ENCODE measurements at places on chromosomes 4 and X.

DNA sequence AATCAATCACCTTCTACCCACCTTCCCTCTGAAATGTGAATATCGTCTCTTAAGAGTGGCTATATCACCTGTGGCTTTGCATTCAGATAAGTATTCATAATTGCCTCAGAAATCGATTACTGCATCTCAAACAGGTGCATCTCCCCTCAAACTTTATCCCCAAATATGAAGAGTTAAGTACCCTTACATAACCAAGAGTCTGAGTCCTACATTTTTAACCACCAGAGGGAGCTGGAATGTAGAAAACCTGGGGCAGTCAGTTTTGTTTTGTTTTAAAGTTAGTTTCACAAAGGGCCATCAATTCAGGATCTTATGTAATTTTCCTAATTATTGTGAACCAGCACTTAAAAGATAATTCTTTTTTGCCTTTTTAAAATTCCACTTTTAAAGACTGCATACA, 5.7 kb downstream of the TCEANC start:
- H3K4me3 ChIP-seq: no peak overlapping the region
- peak overlapping the region; percentile 64 for H3K27ac ChIP-seq
- no peaks in the 10 kb centered on the region for H3K36me3 ChIP-seq
- no peaks in the 10 kb centered on the region for H3K27me3 ChIP-seq
- DNase-seq: no peak
- H3K4me1 ChIP-seq: peaks cover 8% of the 10 kb centered on the region

- no peaks in the 10 kb centered on the region for H3K4me1 ChIP-seq
- no peak for DNase-seq
- no peaks in the 10 kb centered on the region for H3K36me3 ChIP-seq
- no peaks in the 10 kb centered on the region for H3K27me3 ChIP-seq
Observed at GRCh38 chr4:155071962-155072361, 136.5 kb upstream of the NPY2R start.

- no peaks in the 10 kb centered on the region for H3K4me1 ChIP-seq
- H3K4me3 ChIP-seq: no peak overlapping the region
- no peaks in the 10 kb centered on the region for H3K36me3 ChIP-seq
- no peak for DNase-seq
- no peaks in the 10 kb centered on the region for H3K27me3 ChIP-seq
- no peak overlapping the region for H3K27ac ChIP-seq
Observed at GRCh38 chr4:68948044-68948743, 3.4 kb downstream of the UGT2A3 start.

DNA sequence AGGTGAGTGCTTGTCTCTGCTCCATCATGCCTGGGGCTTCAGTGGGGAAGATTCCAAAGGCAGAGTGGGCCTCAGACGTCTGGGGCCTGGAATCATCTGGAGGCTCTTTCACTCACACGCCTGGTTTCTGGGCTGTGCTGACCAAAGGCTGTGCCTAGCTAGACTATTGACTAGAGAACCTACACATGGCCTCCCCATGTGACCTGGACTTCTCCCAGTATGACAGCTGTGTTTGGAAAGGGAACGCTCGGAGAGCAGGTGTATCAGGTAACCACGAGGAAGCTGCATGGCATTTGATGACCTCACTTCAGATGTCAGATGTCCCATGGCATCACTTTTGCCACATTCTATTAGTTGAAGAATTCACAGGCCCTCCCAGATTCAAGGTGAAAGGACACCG, 51.0 kb downstream of the ADGRL3 start:
- no peaks in the 10 kb centered on the region for H3K27me3 ChIP-seq
- no peak overlapping the region for H3K27ac ChIP-seq
- no peak for DNase-seq
- peaks cover 11% of the 10 kb centered on the region for H3K4me1 ChIP-seq
- H3K4me3 ChIP-seq: no peak overlapping the region

GRCh38 chrX:29535212-29536162, 679.9 kb upstream of the MAGEB2 start:
- no peaks in the 10 kb centered on the region for H3K27me3 ChIP-seq
- no peak for DNase-seq
- H3K4me3 ChIP-seq: no peak overlapping the region
- no peaks in the 10 kb centered on the region for H3K36me3 ChIP-seq
- peaks cover 4% of the 10 kb centered on the region for H3K4me1 ChIP-seq

GRCh38 chr4:31045151-31045550, 325.0 kb downstream of the PCDH7 start:
- DNase-seq: no peak
- peaks cover 7% of the 10 kb centered on the region for H3K36me3 ChIP-seq
- H3K4me3 ChIP-seq: no peak overlapping the region
- H3K27me3 ChIP-seq: no peaks in the 10 kb centered on the region
- H3K27ac ChIP-seq: no peak overlapping the region

GRCh38 chr4:52954560-52955170, 92.5 kb downstream of the RASL11B start:
- H3K36me3 ChIP-seq: peaks cover 3% of the 10 kb centered on the region
- no peak overlapping the region for H3K27ac ChIP-seq
- DNase-seq: no peak
- H3K4me3 ChIP-seq: peak overlapping the region; percentile 10
- H3K27me3 ChIP-seq: no peaks in the 10 kb centered on the region

DNA sequence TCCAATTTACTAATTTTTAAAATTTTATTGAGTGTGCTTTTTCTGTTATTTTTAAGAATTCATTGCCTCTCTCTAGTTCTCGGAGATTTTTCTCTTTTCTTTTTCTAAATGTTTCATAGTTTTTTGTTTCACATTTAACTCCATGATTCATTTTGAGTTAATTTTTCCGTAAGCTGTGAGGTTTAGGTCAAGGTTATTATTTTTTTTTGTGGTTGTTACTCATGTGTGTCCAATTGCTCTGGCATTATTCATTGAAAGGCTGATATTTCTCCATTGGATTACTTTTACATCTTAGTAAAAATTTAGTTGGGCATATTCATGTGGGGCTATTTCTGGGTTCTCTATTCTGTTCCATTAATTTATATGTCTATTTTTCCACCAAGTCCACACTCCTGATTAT, 220.8 kb downstream of the MID1IP1 start:
- H3K27ac ChIP-seq: no peak overlapping the region
- DNase-seq: no peak
- H3K27me3 ChIP-seq: no peaks in the 10 kb centered on the region
- H3K36me3 ChIP-seq: no peaks in the 10 kb centered on the region
- H3K4me1 ChIP-seq: peaks cover 3% of the 10 kb centered on the region

GRCh38 chr4:135927651-135928050, 1604.6 kb downstream of the PCDH18 start:
- H3K36me3 ChIP-seq: no peaks in the 10 kb centered on the region
- H3K4me3 ChIP-seq: no peak overlapping the region
- H3K4me1 ChIP-seq: peaks cover 4% of the 10 kb centered on the region
- DNase-seq: no peak

DNA sequence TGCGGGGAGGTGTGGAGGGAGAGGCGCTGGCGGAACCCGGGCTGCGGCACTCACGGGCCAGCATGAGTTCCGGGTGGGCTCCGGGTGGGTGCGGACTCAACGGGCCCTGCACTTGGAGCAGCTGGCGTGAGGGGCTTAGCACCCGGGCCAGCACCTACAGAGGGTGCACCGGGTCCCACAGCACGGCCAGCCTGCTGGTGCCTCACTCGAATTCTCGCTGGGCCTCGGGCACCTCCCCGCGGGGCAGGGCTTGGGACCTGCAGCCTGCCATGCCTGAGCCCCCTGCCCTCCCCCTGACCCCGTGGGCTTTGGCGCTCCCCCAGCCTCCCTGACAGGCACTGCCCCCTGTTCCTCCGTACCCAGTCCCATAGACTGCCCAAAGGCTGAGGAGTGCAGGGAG, 10.8 kb upstream of the CAMK2D start:
- no peaks in the 10 kb centered on the region for H3K27me3 ChIP-seq
- no peaks in the 10 kb centered on the region for H3K36me3 ChIP-seq
- DNase-seq: no peak
- H3K4me3 ChIP-seq: no peak overlapping the region
- no peak overlapping the region for H3K27ac ChIP-seq

DNA sequence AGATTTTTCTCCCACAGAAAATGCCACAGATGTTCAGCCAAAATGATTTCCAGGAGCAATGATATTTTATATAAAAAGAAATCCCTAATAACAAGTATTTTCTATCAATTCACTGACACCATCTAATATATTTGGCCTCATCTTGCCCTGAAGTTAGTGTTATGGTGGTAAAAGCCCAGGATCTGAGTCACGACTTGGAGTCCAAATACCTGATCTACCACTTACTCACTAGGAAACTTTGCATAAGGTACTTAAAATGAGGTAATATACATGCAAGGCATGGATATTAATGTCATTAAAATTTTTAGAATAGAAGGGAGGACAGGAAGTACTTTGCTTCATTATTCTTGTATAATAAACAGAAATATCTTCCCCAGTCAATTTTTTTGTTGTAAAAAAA, 16.3 kb downstream of the PPP3CA start:
- no peak overlapping the region for H3K4me3 ChIP-seq
- peaks cover 5% of the 10 kb centered on the region for H3K36me3 ChIP-seq

DNA sequence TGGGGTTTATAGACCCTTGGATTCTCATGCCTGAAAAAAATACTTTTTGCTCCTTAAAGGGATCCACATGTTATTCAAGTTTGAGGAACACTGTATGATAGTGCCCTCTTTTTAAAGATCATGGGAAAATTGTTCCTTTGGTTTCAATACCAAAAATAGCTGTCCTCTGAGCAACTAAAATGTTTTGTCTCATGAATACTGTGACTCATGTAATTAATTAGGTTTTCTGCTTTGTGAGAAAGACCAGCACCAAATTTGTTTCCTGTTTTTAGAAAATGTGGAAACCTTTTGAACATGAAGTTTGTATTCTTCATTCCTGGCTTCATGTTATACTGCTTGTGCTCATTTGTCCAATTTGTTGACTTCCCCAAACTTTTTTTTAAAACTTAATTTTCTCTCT, 127.6 kb upstream of the SH3RF1 start:
- no peak overlapping the region for H3K4me3 ChIP-seq
- no peaks in the 10 kb centered on the region for H3K27me3 ChIP-seq
- H3K36me3 ChIP-seq: peaks cover 4% of the 10 kb centered on the region
- H3K4me1 ChIP-seq: peaks cover 5% of the 10 kb centered on the region
- H3K27ac ChIP-seq: no peak overlapping the region
- DNase-seq: no peak

DNA sequence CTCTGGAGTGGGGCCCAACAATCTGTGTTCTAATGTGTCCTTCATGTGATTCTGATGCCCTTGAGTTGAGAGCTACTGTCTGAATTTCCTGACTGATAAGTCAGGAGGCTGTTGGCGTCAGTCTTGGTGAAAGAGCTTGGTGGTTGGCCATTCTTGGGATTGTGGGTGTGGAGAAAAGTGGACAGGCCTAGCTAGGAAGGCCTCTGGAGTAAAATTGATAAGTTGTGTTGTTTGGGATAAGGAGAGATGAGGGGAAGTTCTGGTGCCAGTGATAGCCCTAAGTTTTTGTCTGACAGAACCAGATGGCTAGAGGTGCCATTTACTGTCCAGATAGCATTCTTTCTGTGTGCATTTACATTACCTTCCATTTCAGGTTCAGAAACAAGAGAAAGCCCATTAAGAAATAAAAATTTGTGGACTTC, 11.7 kb downstream of the NSD2 start:
- no peaks in the 10 kb centered on the region for H3K27me3 ChIP-seq
- DNase-seq: no peak
- H3K4me1 ChIP-seq: peaks cover 45% of the 10 kb centered on the region
- H3K27ac ChIP-seq: no peak overlapping the region
- peaks cover 12% of the 10 kb centered on the region for H3K36me3 ChIP-seq

GRCh38 chr4:150510176-150510865, 71.6 kb upstream of the MAB21L2 start:
- no peaks in the 10 kb centered on the region for H3K27me3 ChIP-seq
- H3K4me1 ChIP-seq: no peaks in the 10 kb centered on the region
- no peak for DNase-seq
- peaks cover 6% of the 10 kb centered on the region for H3K36me3 ChIP-seq
- H3K4me3 ChIP-seq: no peak overlapping the region
- no peak overlapping the region for H3K27ac ChIP-seq

DNA sequence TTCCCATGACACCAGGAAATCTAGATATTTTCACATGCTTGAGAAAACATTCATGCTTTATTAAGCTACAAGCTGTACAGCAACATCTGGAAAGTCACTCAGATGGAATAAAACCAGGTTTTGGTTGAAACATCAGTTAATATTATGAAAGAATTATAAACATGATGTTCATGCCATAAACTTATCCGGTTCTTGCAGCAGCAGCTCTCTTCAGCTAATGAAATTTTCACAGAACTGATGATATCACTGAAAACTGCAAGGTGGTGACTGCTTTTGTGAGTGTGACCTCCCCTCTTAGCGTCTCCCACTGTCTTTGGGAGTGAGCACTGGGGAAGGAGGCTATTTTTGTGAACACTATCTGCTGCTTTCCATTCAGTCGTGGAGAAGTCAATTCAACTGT, 56.9 kb downstream of the ARHGAP10 start:
- H3K36me3 ChIP-seq: no peaks in the 10 kb centered on the region
- H3K27ac ChIP-seq: no peak overlapping the region
- no peak overlapping the region for H3K4me3 ChIP-seq
- H3K27me3 ChIP-seq: no peaks in the 10 kb centered on the region
- DNase-seq: no peak
- peaks cover 54% of the 10 kb centered on the region for H3K4me1 ChIP-seq

GRCh38 chr4:107893171-107894137, 37.9 kb upstream of the CYP2U1 start:
- peaks cover 23% of the 10 kb centered on the region for H3K4me1 ChIP-seq
- no peak for DNase-seq
- no peak overlapping the region for H3K4me3 ChIP-seq
- H3K27ac ChIP-seq: peak overlapping the region; percentile 56
- H3K27me3 ChIP-seq: no peaks in the 10 kb centered on the region
- peaks cover 9% of the 10 kb centered on the region for H3K36me3 ChIP-seq

GRCh38 chrX:19629541-19629940, 114.2 kb upstream of the MAP3K15 start:
- H3K27me3 ChIP-seq: no peaks in the 10 kb centered on the region
- H3K4me1 ChIP-seq: peaks cover 4% of the 10 kb centered on the region
- no peak overlapping the region for H3K4me3 ChIP-seq
- DNase-seq: no peak

DNA sequence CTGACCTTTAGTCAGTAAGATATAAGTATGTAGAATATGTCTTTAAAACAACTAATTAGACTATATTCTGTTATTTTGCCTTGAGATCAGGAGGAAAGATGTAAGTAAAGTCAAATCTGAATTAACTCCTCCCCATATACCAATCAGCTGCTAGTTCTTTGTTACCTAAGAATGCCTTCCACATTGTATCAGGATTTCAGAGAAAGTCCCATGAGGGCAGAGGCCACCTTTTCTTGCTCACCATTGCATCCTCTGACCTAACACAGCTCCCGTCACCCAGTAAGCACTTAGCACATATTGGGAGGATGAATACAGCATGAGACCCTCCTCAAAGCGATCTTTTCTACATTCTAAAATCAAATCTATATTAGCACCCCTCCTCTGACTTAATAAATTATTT, 87.0 kb downstream of the COL25A1 start:
- no peak overlapping the region for H3K4me3 ChIP-seq
- no peak overlapping the region for H3K27ac ChIP-seq
- no peaks in the 10 kb centered on the region for H3K27me3 ChIP-seq
- no peaks in the 10 kb centered on the region for H3K4me1 ChIP-seq
- DNase-seq: no peak
- no peaks in the 10 kb centered on the region for H3K36me3 ChIP-seq

All from type B pancreatic cell (in vitro differentiated cells).